ENCODE measurements at places on chromosomes 7 and 10. TPM values are rescaled to one million over a fixed set of nuclear protein-coding genes. Genes with fewer than 3 reads are reported as not detected.

The SLC26A3 gene
- total RNA-seq = not detected

The PON1 gene
- not detected for total RNA-seq

The INSYN2A gene
- not detected for total RNA-seq

The OR13A1 gene
- 17.4 TPM for total RNA-seq

The PIK3AP1 gene
- total RNA-seq = 111 TPM

The IQUB gene
- 0.32 TPM for total RNA-seq

The CAMK2G gene
- total RNA-seq = 34.8 TPM

The NANOS1 gene
- 7.5 TPM for total RNA-seq

The ASZ1 gene
- total RNA-seq = not detected

The ENTPD1 gene
- total RNA-seq = 3.7 TPM

The OR2A7 gene
- not detected for total RNA-seq

The FRAT1 gene
- 12.4 TPM for total RNA-seq

The ZNF853 gene
- 0.48 TPM for total RNA-seq

The PIP gene
- not detected for total RNA-seq

The LEP gene
- not detected for total RNA-seq

The KIF11 gene
- total RNA-seq = 113 TPM

The SPACDR gene
- 2.4 TPM for total RNA-seq

The WNT8B gene
- not detected for total RNA-seq

DNA sequence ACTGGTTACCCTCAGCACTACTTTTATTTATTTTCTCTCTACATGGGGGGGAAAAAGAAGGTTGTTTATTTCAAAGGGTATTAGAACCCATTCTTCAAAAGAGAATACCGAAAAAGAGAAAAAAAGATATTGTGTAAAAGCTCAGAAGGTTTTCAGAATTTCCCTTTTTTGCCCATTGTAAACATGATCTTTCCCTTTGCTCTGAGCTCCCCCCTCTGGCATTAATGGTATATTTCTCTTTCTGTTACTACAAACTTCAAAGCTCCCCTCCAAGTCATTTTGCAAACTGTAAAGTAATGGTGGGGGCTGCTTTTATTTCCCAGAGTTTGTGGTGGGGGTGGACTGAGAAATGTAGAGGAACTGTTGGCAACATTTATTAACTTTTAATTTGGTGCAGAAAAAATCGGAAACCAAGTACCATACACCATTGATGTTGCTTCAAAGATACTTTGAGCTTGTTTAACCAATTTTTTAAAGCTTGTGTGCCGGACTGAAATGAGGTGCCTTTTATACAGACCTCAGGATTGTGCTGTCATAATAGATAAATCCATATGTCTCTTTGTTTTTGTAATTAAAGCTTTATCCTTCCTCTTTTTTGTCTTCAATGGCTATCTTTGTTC is 181.5 kb downstream of the EXOC4 start:
- DNase-seq = peak; percentile 9

- no peak for DNase-seq
Observed at GRCh38 chr7:89085580-89085979, 290.0 kb upstream of the TEX47 start.

- DNase-seq = no peak
Observed at GRCh38 chr7:31710171-31710570, 23.2 kb downstream of the PPP1R17 start.

GRCh38 chr7:50264908-50265307 is 39.6 kb upstream of the IKZF1 start:
- DNase-seq = no peak

GRCh38 chr10:68957654-68958053 is 1.7 kb downstream of the DDX21 start:
- DNase-seq = no peak

GRCh38 chr7:3589752-3590151 is 288.7 kb downstream of the SDK1 start:
- no peak for DNase-seq

DNA sequence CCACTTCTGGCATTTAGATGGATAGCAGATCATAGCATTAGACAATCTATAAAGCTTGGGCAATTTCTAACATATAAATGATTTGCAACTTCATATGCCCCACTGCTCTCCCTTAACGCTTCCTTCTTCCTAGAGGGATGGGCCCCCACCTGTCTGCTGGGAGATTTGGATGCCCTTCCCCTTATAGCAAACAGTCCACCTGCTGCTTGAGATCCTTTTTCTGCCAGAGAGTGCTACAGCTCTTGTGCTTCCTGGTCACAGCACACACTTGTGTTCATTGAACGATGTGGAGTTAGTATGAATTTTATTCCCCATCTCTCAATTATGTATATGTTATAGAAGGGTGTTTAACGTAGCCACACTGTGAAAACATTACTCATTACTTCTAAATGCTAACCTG is 10.4 kb upstream of the PCGF5 start:
- DNase-seq = no peak

GRCh38 chr10:13939391-13939790 is 352.6 kb downstream of the PRPF18 start:
- no peak for DNase-seq

DNA sequence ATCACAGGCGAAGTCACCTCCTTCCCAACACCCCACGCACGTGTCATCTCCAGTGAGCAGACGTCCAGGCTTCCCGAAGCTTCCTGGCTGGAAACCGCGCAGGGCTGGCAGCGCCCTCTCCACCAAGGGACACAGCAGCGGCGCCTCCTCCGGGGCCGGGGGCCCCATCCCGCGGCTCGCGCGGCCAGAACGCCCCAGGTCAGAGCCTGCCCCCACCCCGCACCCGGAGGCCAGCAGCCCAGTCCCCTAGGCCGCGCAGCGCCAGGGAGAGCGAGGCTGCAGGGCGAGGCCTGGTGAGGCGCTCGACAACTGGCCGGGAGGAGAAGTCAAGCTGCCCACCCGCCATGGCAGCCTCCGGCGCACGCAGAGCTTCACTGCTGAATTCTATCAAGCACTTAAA is 247.0 kb downstream of the SEMA3D start:
- DNase-seq = no peak

DNA sequence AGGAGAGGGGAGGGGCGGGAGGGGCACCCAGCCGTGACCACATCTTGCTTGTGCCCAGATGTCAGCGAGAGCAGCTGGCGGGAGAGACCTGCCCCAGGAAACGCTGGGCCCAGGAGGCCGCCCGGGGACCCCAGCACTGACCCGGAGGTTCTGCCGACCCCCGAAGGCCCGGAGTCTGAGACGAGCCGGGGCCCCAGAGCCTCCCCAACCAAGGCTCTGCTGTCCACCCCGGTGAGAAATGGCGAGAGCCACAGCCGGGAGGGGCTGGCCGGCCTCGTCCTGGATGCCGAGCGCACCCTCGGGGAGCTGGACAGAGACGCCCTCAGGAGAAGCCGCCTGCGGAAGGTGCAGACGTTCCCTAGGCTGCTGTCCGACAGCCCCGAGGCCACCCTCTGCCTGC is 25.9 kb downstream of the KNDC1 start:
- DNase-seq = no peak

GRCh38 chr7:127557803-127558202 is 27.6 kb downstream of the GCC1 start:
- DNase-seq = no peak

- no peak for DNase-seq
Observed at GRCh38 chr7:4018601-4019316, 663.3 kb upstream of the FOXK1 start.

DNA sequence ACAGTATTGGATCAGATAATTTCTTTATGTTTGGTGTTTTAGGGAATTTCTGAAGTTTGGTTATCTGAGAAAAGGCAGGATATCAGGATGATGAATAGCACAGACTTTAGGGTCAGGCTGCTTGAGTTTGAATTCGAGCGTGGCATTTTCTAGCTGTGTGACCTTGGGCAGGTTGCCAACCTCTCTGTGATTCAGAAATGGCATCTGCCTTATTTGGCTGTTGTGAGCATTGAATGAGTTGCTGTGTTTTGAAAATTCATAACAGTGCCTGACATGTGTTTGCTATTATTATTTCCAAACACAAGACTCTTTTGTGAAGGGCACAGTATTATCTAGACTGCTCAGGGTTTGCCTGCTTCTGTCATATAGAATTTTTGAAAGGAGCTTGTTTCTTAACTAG is 66.9 kb downstream of the NXPH1 start:
- no peak for DNase-seq

DNA sequence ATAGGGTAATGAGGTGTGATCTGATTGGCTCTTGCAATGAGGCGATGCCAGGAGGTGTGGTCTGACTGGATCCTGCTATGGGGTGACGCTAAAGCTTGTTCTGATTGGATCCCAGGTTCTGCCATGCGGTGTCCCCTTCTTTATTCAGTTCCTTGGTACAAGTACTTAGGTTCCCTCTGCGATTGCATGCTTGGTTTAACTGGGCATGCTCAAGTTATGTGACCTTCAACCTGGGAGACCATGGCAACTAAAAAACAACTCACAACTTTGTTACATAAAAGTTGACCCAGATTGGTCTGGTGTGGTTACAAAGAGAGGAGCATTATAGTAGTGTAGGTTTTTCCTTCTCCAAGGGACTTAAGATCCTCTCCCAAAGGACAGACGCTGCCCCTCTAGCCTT is 49.5 kb upstream of the DNAJC1 start:
- DNase-seq = no peak

GRCh38 chr10:69574571-69574978 is 1.4 kb upstream of the NEUROG3 start:
- no peak for DNase-seq

DNA sequence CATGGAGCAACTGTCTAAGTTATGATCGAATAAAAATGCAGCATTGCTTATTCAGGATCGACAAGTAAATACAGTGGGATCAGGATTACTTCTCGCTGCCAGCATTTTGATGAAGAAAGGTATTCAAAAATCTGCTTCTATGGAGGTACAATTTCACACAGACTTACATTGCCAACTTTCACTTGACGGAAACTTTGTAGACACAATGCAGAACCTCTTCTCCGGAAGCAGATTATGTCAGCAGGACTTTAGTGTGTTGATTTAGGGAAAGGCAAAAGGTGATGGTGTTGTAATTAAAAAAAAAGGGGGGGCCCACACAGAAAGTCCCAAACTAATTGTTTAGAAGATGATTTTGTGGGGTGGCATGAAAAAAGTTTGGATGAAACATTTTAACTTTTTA is 462.4 kb upstream of the KLF6 start:
- no peak for DNase-seq

- DNase-seq = no peak
Observed at GRCh38 chr7:21486511-21486910, 56.3 kb upstream of the DNAH11 start.

GRCh38 chr10:57165671-57166070 is 804.6 kb upstream of the ZWINT start:
- DNase-seq = no peak

GRCh38 chr10:613271-614138 is 76.0 kb downstream of the DIP2C start:
- no peak for DNase-seq

GRCh38 chr10:83023662-83024061 is 1115.6 kb upstream of the GHITM start:
- DNase-seq = no peak

- peak; percentile 11 for DNase-seq
Observed at GRCh38 chr10:61606959-61607907, 55.5 kb upstream of the CABCOCO1 start.

DNA sequence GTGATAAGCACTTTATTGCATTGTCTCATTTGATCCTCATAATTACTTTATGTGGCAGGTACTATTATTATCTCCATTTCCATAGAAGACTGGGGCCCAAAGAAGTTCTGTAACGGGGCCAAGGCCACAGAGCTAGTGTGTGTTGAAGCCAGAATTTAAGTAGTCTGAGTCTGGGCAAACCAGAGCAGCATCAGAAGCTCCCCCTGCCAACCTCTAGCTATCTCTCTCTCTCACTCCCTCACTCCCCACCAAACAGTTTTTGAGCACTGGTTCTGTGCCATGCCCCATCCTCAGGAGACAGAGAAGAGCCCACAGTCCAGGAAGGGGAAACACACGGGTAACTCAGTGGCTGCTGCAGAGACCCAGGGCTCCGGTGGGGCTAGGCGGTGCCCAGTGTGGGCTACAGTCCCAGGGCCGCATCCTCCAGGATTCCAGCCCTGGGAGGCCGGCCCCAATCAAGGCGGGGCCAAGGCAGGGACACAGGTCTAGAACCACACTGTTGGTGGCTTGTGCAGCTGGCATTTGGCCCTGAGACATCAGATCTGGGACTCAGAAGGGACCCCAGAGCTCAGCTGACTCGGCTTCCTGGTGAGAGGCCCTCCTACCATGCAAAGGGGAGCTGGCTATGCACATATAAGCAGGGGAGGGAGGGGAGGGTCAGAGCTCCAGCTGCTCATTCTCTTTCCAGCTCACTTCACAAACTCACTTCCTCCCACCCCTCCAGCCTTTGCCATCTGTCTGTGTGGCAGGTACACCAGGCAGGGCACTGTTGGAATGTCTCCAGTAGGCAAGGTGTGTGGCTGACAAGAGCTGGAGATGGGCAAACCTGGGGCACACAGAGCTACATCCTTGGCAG is 34.4 kb downstream of the COL13A1 start:
- DNase-seq = peak; percentile 42

DNA sequence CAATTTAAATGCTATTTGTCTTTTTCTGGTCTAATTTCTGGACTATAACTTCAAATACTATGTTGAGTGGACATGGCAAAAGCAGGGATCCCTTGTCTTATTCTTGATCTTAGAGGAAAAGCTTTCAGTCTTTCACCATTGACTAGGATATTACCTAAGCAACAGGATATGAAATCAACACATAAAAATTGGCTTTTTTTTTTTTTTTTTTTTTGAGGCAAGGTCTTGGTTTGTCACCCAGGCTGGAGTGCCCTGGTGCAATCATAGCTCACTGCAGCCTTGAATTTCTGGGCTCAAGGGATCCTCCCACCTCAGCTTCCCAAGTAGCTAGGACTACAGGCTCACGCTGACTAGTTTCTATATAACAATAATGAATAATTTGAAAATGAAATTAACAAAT is 90.8 kb downstream of the JMJD1C start:
- DNase-seq = no peak

DNA sequence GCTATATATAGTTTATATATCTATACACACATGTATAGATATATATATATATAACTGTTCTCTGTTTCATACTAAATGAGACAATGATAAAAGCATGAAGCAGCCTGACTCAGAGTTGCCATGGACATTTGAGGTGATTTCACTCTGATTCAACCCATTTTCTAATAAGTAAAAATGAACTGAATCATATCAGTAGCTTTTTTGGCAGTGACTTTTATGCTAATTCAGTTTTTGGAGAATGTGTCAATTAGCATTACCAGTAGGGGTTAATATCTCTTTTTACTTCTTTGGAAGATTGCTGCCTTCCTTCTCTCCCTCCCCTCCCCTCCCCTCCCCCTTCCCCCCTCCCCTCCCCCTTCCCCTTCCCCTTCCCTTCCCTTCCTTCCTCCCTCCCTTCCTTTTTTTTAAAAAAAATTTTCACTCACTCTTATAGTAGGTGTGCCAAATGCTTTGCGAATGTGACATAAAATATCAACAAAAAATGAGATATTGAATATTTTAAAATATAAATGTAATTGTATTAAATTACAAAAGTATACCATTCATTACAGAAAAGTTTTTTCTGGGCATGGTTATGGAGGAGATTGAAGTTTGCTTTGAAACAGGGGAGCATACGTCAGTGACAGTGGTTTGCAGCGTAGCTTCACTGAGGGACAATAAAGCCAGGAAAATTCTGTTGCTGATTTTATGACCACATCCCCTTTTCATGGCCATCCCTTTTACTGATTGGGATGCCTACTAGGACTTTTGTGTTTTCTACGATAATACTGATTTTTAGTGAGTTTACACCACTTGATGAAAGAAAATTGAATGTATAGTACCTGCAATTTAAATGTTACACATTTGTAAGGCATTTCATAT is 64.0 kb upstream of the KLF6 start:
- DNase-seq = no peak

GRCh38 chr7:105723572-105723971 is 142.3 kb upstream of the EFCAB10 start:
- DNase-seq = no peak

GRCh38 chr7:44808914-44809393 is 12.5 kb downstream of the PPIA start:
- DNase-seq = no peak

- no peak for DNase-seq
Observed at GRCh38 chr10:106900016-106900652, 264.4 kb downstream of the SORCS1 start.

All from OCI-LY7 (cell line).